Left colon (tissue), 2 donors: ENCODE measurements at places on chromosomes 12 and 14.
A peak's percentile ranks its signal among the peaks of the same experiment; 100 is the strongest.

- DNase-seq, result no peak
These were observed 294.0 kb downstream of the LRFN5 start for GRCh38 chr14:41900644-41901043.

DNA sequence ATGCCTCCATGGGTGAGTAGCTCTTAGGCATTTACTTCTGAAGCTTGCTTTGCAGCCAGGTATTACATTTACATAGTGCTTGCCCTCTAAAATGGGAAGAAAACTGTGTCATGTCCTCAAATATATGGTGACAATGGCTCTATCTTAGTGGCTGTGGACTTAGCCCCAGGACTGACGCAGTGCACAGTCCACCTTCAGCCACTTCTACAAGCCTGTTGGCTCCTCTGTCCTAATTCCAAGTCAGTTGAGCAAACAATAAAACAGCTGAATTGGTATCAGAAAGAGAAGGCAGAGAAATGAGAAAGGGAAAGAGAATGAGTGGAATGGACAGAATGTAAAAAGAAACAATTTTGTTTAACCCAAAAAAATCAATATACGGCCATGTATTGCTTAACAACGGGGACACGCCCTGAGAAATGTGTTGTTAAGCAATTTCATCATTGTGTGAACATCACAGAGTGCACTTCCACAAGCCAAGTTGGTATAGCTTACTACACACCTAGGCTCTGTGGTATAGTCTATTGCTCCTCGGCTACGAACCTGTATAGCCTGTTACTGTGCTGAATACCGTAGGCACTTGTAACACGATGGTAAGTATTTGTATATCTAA lies 93.5 kb downstream of the GRIN2B start:
- peak; percentile 35 for DNase-seq

GRCh38 chr12:55728939-55729818 lies at the start of gene CD63:
CD63 (minus strand) TSS chr12:55729009; CDS start chr12:55728341, 668 bp downstream.
- DNase-seq, result peak; percentile 92

- DNase-seq, result no peak
These were observed 190.4 kb upstream of the TMPO start for GRCh38 chr12:98325003-98325402.
